ENCODE measurements at places on chromosomes 5 and 9. TPM values are rescaled to one million over a fixed set of nuclear protein-coding genes. Genes with fewer than 3 reads are reported as not detected.
A peak's percentile ranks its signal among the peaks of the same experiment; 100 is the strongest.

DNA sequence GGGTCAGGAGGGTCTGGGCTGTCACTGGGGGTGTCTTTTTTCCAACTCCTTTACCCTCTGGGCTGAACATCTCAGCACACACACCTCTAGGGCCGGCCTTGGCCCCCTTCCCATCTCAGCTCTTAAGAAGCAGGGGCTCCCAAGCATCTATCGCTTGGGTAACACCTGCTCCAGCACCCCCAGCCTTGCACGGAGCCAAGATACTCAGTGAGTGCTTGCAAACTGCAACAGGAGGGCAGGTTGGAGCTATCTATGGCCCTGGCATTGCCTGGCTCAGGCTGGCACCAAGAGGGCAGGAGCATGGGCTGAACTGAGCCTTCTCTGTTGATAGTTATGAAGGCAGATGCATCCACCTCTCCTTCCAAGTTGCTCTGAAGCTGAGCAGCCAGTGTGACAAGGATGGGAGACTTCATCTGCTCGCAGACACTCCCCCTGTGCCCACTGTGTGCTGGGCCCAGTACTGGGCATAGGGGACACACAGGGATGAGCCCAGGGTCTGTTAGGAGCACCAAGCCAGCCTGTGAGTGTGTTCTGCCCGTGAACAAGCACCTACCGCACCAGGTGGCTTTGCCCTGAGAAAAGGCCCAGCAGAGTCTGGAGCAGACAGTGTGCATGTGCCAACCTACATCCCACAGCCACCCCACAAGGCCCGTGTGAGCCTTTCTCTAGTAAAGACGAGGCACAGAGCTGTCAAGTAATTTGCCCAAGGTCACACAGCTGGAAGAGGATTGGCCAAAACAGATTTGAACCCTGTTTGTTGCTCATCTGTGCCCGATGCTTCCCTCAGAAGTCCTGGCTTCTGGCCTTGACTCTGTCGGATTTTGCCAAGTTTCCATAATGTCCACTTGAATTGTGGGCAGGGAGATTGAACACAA is 58.2 kb downstream of the PHF2 start:
- H3K27me3 ChIP-seq, result no peaks in the 10 kb centered on the region
- no peak overlapping the region for H3K27ac ChIP-seq
- no peak overlapping the region for H3K4me3 ChIP-seq
- DNase-seq, result peak; percentile 35
- H3K4me1 ChIP-seq, result no peaks in the 10 kb centered on the region
- peaks cover 33% of the 10 kb centered on the region for H3K36me3 ChIP-seq

GRCh38 chr9:134929193-134930158 is 11.8 kb upstream of the FCN1 start:
- H3K27me3 ChIP-seq, result no peaks in the 10 kb centered on the region
- H3K4me1 ChIP-seq, result peaks cover 2% of the 10 kb centered on the region
- H3K36me3 ChIP-seq, result no peaks in the 10 kb centered on the region
- H3K4me3 ChIP-seq, result no peak overlapping the region

GRCh38 chr5:97131139-97131710 is 11.2 kb downstream of the LIX1 start:
- H3K27ac ChIP-seq, result no peak overlapping the region
- no peak overlapping the region for H3K4me3 ChIP-seq
- DNase-seq, result no peak
- no peaks in the 10 kb centered on the region for H3K27me3 ChIP-seq
- peaks cover 11% of the 10 kb centered on the region for H3K4me1 ChIP-seq

- no peak overlapping the region for H3K4me3 ChIP-seq
- H3K27ac ChIP-seq, result no peak overlapping the region
- H3K36me3 ChIP-seq, result no peaks in the 10 kb centered on the region
These were observed 381.5 kb upstream of the KLF4 start for GRCh38 chr9:107870927-107871680.

TAF1L gene
- total RNA-seq, result not detected

SLC6A18 gene
- not detected for total RNA-seq

All from endodermal cell (in vitro differentiated cells).